Urinary bladder (tissue), 4 donors: ENCODE measurements at places on chromosomes 1 and 21. TPM values are rescaled to one million over a fixed set of nuclear protein-coding genes. Genes with fewer than 3 reads are reported as not detected.

The DUSP12 gene
- 27.9 TPM for polyA plus RNA-seq

The LCE1A gene
- not detected for polyA plus RNA-seq

The NES gene
- 38.2 TPM for polyA plus RNA-seq

The CELA3A gene
- polyA plus RNA-seq = 2.0 TPM

The TRIM17 gene
- 0.57 TPM for polyA plus RNA-seq

The CDC20 gene
- polyA plus RNA-seq = 1.7 TPM
